ENCODE measurements at places on chromosomes 5 and 9. TPM values are rescaled to one million over a fixed set of nuclear protein-coding genes. Genes with fewer than 3 reads are reported as not detected.

GRCh38 chr5:160537940-160538339 lies 116.3 kb downstream of the PTTG1 start:
- DNase-seq = no peak

DNA sequence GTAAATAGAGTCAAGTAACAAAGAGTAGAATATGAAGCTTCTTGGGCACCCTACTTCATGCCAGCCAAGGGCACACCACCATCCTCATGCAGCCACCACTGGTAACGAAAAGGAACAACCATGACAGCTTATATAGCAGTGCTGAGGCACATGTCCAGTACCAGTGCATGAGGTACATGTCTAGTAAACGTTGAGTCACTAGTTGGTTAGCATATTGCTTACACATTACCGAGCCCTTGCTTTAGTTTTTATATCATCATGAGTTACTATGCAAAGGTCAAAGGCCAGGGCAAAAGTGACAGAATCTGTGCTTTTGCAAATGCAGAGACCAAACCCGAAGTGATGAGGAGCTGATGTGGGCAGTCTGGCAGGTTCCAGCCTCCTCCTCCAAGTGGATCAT lies 147.1 kb upstream of the MAP1B start:
- DNase-seq = no peak

GRCh38 chr9:89489548-89490530 lies 8.1 kb downstream of the SEMA4D start:
- no peak for DNase-seq

DNA sequence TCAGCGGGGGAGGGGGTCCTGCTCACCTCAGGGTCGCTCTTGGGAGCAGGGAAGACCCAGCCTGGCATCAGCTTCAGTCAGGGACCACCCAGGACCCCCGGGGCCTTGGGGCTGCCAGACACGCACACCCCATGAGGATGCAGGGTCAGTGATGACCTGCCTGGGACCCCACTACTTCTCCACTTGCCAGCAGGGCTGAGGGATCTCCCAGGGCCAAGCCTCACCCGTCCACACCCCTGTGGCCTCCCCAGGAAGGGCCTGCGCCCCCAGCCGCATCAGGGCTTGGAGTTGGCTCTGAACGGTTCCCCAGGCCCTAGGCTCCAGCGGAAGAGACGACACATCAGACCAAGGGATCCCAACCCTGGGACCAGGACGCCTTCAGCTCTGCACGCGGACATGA lies 33.7 kb downstream of the SLC12A7 start:
- DNase-seq = no peak

DNA sequence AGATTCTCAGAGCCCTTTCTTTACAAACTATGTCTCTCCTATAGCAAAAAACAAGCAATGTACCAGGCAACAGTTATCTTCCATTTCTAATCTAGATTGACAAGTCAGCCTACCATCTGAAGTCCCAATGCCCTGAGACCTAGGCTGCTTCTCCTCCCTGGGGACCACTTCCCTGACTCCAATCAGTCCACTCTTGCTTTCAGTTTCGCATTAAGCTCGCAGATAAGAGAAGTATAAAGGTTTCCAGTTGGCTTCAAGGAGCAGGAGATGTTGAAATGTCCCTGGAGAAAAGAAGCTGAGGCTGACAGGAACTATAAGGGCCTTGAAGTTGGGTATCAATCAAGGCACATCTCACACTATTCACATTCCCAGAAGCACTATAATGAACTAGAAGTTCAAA lies 32.3 kb downstream of the ERP44 start:
- no peak for DNase-seq

GRCh38 chr5:41510176-41510831 lies at the start of gene PLCXD3:
Gene PLCXD3, minus strand, starts transcription at chr5:41510601. Its CDS starts 75 bp downstream, at chr5:41510526.
- no peak for DNase-seq

DNA sequence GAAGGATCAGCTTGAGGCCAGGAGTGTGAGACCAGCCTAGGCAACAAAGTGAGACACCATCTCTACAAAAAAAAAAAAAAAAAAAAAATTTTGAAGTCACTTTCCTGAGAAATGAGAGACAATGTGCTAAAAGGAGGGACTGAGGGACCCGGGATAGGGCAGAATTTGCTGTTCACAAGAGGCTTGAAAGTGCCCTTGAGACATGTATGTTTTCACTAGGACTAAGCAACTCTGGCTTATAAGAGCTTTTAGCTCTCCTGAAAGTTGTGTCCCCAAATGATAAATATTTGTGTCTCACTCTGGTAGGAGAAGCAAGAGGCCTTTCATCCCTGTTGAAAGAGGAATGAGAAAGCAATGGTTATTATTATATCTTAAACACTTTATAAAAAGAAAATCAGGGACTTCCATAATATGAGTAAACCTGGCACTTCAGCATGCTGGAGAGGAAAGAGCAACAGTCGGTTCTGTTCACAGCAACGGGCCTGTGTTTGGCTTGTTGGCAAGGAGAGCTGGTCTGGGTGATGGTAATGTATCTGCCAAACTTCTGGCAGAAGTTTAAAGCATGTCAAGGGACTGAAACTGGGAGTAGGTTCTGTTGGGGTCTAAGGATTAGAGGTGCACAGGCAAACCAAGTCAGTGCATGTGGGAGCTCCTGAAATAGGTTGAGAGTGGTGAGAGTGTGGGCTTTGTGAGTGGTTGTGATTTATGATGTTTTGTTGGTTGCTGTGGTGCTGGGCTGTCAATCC lies 32.2 kb downstream of the ENTREP1 start:
- no peak for DNase-seq

DNA sequence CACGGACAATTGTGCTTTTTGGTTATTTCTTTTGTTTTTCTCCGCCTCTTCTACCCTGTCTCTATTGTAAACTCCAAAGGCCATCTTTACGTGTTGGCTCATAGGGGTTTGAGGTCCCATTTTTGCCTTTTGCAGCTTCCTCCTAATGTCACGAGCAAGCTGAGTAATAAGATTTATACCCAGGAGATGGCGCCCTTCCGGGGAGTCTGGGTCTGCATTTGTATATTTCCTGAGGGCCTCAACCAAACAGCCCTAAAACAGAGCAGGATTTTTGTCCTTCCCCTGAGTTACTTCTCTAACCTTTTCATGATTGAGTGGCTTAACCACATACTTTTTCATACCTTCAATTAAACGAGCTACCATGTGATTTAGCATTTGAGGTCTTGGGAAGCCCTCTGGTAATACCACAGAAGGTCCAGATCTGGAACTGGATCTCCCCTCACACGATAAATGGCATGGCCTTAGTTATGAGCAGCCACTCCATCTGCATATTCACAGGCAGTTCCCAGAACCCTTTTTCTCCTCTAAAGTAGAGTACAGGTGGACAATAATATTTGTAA lies 11.2 kb upstream of the CFAP95 start:
- peak; percentile 10 for DNase-seq

GRCh38 chr5:95631255-95631958 lies 11.5 kb downstream of the GPR150 start:
- DNase-seq = peak; percentile 75

DNA sequence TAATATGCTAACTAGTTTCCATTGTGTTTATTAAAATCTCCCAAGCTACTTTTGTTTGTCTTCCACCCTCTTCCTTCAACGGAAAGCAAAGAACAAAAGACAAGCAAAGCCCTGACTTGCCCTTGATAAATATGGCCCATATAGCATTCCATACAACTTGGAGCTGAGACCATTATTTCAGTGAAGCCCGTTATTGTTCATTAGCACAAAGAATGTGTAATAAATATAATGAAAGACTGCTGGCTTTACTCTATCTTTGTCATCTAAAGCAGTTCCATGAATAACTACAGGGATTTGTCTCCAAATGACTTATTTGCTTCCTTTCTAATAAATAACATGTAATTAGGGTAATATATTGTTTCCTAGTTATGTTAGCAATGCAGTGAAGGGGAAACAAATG lies 270.7 kb upstream of the TLE4 start:
- DNase-seq = no peak

- DNase-seq = no peak
Measured at GRCh38 chr5:81147011-81147885, 85.9 kb upstream of the CKMT2 start.

DNA sequence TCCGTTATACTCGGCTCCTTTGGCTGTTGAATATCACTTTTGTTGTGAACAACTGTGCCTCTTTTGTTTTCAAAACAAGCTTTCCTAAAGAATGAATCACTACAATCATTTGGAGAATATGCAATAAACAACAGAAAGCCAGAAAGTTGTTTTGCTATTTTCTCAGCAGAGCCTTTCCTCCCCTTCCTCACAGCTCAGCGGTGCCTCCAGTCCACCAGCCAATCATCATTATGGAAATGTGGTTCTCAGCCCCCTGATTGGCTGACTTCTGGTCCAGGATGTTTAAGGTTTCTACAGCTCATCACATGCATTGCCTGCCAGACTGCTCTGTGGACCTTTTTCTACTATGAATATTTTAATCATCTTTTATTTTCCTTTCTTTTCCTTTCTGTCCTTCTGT lies 9.1 kb upstream of the ZNF608 start:
- no peak for DNase-seq

- DNase-seq = peak; percentile 40
Measured at GRCh38 chr9:20382460-20383071, 239.7 kb downstream of the MLLT3 start.

DNA sequence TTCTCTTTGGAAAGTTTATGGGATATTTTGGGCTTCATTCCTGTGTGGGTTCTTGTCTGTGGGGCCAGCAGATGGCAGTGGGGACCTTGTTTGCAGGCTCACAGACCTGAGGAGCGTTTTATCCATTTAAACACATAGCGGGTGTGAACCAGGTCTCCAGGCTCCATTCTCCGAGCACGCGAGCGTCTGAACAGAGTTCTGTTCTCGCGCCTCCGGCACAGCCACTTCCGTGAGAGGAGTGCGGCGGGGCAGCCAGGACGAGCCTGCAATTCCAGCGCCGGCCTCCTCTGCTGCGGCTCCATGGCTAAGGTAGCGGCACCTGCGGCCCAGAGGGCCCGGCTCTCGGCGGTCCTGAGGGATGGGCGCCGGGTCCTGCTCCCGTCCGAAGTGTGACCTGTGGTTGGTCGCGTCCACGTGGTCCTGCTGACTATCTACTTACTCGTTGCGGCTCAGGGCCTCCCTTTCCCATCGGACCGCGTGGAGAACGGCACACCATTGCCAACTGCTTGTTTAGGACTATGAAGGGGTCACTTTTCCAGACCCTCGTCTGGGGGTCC lies 7.3 kb downstream of the NRARP start:
- DNase-seq = peak; percentile 25

- DNase-seq = no peak
Measured at GRCh38 chr5:59357381-59357977, 536.0 kb downstream of the PDE4D start.

FOXD4L4 gene
- not detected for total RNA-seq

LYRM7 gene
- total RNA-seq = 12.9 TPM

CNTFR gene
- not detected for total RNA-seq

SPATA31E1 gene
- total RNA-seq = not detected

CDKN2B-AS1 gene
- total RNA-seq = 1.0 TPM

INSYN2B gene
- 15.4 TPM for total RNA-seq

EQTN gene
- not detected for total RNA-seq

ZNF366 gene
- not detected for total RNA-seq

SEPTIN8 gene
- 67.1 TPM for total RNA-seq

Data from HFFc6 (cell line).